ENCODE measurements at places on chromosomes 1 and 21. TPM values are rescaled to one million over a fixed set of nuclear protein-coding genes. Genes with fewer than 3 reads are reported as not detected.

The SMIM12 gene
- 43.5 TPM for total RNA-seq

The GJA8 gene
- total RNA-seq = not detected

The FALEC gene
- 0.63 TPM for total RNA-seq

The HSPB7 gene
- 0.38 TPM for total RNA-seq

The COL6A1 gene
- total RNA-seq = 55.0 TPM

The TMPRSS15 gene
- total RNA-seq = not detected

The KLF17 gene
- total RNA-seq = not detected

The NIBAN1 gene
- 7.5 TPM for total RNA-seq

The NEK2 gene
- 18.2 TPM for total RNA-seq

The NPPA gene
- total RNA-seq = not detected

The PPIE gene
- total RNA-seq = 36.5 TPM

The RNU1-3 gene
- total RNA-seq = 5,329 TPM

The MAP1LC3C gene
- not detected for total RNA-seq

The NEK7 gene
- total RNA-seq = 110 TPM

The PCNX2 gene
- 14.6 TPM for total RNA-seq

The NAV1 gene
- 51.8 TPM for total RNA-seq

The ADAMTS4 gene
- total RNA-seq = 13.9 TPM

The SLC35F3 gene
- not detected for total RNA-seq

The PKP1 gene
- not detected for total RNA-seq

The FCRLB gene
- total RNA-seq = 1.3 TPM

The LYPD8 gene
- not detected for total RNA-seq

The SPATA1 gene
- total RNA-seq = 1.0 TPM

The OR2AK2 gene
- total RNA-seq = not detected

The ECE1 gene
- 279 TPM for total RNA-seq

The MTARC2 gene
- 12.7 TPM for total RNA-seq

The CHODL gene
- not detected for total RNA-seq

The ST6GALNAC3 gene
- 23.7 TPM for total RNA-seq

The CADM3 gene
- 8.9 TPM for total RNA-seq

The GUCA2B gene
- not detected for total RNA-seq

The LCE2B gene
- not detected for total RNA-seq

The OLFML3 gene
- total RNA-seq = 0.45 TPM

All from endothelial cell of coronary artery (primary cell).